CD4-positive, alpha-beta T cell treated with Interleukin-4 for 1 hour (primary cell): ENCODE measurements at places on chromosomes 3 and 15.
A peak's percentile ranks its signal among the peaks of the same experiment; 100 is the strongest.

DNA sequence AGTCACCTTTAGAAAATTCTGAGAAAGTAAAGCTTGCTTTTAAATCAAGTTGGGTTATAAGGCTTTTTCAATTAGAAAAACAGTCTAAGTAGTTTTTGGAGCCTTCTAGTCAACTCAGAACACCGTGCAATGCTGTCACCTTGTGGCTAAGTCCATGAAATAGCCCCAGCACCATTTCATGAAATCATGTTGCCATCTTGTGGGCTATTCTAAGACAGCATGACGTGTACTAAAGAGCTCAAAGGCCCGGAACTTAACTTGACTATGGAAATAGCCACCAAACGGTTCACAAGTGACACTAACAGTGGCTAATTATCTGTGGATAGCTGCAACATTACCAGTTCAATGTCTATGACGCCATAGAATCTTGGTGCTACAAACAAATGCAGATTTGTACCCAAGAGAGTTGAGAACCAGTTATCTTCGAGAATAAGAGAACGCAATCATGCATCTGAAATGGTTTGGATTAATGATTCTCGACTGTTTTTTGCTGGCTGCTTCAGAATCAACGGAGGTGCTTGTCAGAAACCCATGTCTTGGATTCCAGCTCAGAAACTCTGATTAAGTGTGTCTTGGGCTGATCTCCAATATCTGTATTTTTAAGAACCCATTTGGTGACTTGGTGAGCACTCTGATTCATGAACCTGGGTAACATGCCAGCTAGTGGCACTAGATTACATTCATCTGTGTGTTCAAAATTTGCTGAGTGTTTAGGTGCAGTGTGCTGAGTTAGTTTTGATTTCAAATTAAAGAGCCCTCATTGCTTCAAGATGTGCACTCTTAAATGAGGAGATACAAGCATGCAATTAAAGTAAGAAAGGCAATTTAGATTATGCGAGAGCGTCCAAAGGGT, 111.2 kb upstream of the MCTP2 start:
- peak; percentile 60 for DNase-seq

- DNase-seq, result no peak
Measured at GRCh38 chr3:25423780-25424588, 4.1 kb upstream of the RARB start.

DNA sequence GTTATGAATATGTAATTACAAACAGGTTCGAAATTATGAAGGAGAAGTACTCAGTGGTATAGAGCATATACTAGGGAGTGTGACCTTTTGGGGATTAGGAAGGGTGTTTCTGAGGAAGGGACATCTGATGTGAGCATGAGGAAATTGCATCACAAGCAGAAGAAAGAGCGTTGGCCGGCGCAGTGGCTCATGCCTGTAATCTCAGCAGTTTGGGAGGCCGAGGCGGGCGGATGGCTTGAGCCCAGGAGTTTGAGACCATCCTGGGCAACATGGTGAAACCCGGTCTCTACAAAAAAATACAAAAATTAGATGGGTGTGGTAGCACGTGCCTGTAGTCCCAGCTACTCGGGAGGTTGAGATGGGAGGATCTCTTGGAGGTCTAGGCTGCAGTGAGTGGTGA, 6.9 kb downstream of the CMTM7 start:
- DNase-seq, result peak; percentile 55

DNA sequence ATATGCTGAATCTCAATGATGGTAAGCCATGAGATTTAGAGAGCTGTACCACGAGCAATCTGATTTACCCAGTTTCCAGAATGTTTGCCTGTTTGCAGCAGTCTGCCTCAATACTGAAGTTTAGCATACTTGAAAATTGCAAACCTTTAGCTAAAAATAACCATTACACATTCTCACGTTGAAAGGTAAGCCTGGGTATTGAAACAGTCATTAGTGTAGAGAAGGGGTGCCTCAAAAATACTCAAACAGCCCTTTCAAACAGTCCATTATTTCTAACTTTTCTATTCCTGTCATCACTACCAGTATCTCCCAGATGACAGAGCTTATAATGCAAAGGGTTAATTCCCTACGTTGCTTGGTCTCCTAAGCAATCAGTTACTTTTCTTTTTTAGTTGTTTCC, 111.8 kb upstream of the MBNL1 start:
- no peak for DNase-seq

GRCh38 chr3:120907659-120908029, 361 bp upstream of the STXBP5L start:
- DNase-seq, result no peak

GRCh38 chr15:57533448-57533799, 58.3 kb upstream of the MYZAP start:
- DNase-seq, result no peak

- no peak for DNase-seq
Measured at GRCh38 chr3:170813266-170813665, 56.7 kb downstream of the RPL22L1 start.

DNA sequence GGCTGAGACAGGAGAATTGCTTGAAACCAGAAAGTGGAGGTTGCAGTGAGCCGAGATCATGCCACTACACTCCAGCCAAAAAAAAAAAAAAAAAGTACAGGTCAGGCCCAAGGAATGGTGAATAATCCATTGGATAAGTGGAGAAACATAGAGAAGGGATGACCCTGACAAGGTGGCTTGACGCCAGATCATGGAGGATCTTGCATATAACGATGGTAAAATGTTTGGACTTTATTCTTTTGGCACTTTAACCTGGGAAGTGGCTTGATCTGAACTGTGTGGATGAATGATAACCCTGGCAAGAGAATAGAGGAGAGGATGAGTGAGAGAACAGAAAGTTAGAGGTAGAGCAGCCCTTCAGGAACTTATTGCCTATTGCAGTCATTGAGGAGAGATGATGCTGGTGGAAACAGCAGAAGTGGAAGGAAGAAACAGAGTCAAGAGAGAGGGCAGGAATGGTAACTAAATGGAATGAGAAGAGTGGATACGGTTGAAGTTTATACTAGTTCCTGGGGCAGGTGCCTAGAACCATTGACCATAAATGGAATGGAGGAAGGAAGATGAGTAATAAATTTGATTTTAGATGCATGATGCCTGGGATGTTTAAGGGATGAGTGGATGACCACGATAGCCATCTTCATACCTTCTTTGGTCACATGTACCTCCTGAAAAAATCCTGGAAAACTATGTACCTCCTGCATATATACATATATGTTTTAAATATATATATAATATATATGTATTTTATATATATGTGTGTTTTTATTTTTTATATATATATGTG, 57.8 kb downstream of the BLM start:
- DNase-seq, result no peak

- no peak for DNase-seq
Measured at GRCh38 chr15:96020133-96020532, 310.4 kb upstream of the NR2F2 start.
